Stimulated activated naive CD4-positive, alpha-beta T cell treated with Interleukin-2 at 50 U/mL for 16 hours (primary cell): ENCODE measurements at places on chromosomes 7 and 10.

- DNase-seq, result peak; percentile 35
Measured at GRCh38 chr10:22246680-22247391, 29.0 kb upstream of the EBLN1 start.

DNA sequence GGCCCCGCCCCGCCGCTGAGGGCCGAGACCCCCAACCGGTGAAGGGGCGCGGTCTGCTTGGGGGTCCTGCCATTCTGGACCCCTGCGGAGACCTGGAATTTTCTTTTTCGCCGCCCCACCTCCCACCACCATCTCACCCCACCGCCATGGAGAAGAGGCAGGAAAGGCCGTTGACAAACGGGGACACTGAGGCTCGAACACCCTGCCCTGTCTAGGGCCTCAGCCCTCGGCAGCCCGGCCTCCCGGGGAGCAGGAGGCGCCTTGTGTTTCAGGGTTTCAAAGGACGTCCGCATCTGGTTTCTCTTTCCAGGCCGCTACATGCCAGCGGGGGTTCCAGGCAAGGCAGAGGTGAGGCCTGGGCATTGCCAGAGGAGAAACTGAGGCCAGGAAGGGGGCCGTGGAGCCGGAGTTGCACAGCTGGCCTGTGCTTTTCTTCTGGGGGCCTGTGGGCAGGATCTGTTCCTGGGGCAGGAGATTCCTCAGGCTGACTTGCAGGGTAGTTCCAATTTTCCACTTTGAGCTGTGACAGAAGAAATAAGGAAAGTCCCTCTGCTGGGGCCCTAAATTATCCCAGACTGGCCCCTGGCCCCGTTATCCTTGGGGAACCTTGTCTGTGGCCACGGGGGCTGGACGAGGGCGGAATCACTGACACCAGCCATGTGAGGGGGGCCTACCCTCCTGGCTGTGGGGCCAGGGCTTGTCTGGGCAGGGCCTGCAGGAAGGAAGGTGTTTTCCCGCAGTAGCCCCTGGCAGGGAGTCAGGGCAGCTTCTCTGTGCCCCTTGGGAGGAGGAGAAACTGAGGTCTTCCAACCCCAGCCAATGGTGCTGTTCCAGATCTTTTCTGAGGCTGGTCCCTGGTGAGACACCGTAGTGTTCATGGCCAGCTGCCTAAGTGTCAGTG is 900 bp upstream of the MICALL2 start:
- no peak for DNase-seq

DNA sequence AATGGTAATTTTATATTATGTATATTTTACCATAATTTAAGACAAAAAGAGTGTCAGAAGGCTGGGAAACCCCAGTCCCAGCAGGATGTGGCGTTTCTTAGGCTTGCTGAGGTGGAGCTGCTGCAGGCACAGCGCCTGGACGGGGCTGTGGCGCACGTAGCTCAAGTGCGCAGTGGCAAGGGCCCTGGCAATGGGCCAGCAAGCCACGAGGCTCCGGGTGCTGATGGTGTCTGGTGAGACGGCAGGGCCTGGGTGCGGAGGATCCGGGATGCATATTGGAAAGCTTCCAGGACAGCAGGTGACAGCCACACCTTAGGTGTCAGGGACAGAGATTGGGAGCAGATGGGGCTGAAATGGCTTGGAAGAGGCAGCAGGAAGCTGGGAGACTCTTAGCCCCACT is 37.2 kb downstream of the CLEC2L start:
- no peak for DNase-seq

DNA sequence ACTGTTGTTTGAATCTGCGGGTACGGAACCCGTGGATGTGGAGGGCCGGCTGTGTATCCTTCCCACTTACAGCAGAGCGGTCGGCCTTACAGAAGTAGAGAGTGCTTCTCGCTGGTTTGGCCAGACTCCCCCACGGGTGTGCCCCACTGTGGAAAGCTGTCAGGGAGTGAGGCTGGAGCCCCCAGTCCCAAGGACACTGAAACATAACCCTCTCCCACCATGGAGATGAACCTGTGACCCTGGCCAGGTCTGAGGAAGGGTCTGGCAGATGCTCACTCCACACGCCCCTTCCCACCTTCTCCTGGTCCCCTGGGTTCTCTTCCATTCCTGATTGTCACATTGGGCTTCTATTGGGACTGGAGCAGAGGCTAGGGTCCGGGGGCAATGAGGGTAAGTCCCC is 39.6 kb downstream of the TSPAN15 start:
- no peak for DNase-seq

- DNase-seq, result no peak
Measured at GRCh38 chr7:4683043-4683883, 1.2 kb downstream of the FOXK1 start.

DNA sequence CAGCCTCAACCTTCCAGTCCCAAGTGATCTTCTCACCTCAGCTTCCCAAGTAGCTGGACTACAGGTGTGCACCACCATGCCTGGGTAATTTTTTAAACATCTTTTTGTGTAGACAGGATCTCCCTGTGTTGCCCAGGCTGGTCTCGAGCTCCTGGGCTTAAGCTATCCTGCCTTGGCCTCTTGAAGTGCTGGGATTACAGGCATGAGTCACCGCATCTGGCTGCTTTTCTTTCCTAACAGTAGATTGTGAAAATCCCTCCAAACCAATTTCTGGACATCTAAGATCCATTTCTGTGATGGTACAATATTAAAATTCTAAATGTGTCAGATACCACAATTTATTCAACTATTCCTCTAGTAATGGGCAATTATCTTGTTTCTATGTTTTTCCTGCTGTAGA is 38.7 kb downstream of the RAB18 start:
- DNase-seq, result no peak

DNA sequence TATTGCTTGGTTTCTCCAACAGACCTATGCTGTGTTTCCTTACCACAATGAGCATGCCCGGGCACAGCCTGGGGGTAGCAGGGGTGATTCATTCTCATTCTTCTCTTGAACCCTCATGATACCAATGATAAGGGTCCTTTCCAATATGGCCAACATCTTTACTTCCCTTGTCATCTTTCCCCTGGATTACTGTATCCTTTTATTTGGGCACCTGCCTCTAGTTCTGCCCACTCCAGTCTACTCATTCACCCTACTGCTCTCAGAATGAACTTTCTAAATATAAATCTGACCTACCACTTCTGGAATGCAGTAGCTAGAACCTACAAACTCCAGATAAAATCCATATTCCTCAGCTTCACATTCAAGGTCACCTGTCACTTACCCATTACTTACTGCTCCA is 26.4 kb upstream of the ITPRID1 start:
- DNase-seq, result no peak

DNA sequence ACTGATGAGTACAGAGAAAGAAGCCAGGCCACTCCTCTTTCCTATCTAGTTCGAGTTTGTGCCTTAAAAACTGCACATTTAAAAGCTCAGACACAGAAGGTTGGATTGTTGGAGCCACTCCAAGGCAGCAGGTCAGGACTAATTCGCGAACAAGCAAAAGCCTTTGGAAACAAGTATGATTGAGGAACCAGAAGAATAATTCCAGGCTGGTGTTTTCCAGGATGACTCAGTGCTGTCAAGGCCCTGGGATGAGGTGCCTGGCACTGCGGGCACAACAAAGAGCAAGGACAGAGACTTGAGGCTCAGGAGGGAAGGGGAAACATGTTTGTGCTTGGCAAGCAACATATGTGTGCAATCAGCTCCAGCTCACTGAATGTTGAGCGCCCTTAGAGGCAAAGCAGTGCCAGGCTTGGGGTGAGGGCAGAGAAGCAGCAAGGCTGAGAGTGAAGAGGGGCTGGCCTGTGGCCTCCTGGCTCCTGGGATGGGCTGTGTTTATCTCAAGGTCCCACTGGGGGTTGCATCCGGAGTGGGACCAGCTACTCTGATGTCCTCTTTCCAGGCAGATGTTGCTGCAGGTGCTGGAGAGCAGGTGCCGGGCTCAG is 44.1 kb downstream of the VSTM4 start:
- DNase-seq, result no peak

DNA sequence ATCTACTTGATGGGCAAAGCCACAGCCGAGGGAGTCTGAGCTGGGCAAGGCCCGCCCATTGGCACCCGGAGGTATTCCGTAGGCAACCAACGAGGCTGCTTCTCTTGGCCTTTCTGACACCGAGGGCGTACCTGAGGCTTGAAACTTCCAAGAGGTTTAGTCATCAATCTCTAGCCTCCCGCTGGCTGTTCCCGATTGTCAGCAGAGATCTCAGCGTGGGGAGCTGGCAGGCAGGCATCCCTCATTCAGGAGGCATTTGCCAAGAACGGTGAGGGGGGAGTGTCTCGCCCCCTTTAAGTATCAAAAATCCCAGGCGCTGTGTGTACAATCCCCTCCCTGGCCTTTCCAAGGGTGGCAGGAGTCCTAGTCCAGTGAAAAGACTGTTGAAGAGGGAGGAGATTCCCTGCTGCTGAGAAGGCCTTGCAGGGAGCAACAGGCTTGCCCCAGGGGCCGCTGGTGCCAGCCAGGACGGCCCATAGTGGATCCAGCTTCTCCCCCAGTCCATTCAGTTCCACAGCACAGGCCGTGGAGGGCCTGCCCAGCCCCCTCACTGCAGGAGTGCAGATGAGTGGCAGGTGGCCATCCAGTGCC is 39.7 kb downstream of the OAT start:
- DNase-seq, result no peak

- DNase-seq, result no peak
Measured at GRCh38 chr7:2239242-2239641, 2.8 kb downstream of the MRM2 start.

- DNase-seq, result no peak
Measured at GRCh38 chr7:84108119-84108518, 86.5 kb downstream of the SEMA3A start.

DNA sequence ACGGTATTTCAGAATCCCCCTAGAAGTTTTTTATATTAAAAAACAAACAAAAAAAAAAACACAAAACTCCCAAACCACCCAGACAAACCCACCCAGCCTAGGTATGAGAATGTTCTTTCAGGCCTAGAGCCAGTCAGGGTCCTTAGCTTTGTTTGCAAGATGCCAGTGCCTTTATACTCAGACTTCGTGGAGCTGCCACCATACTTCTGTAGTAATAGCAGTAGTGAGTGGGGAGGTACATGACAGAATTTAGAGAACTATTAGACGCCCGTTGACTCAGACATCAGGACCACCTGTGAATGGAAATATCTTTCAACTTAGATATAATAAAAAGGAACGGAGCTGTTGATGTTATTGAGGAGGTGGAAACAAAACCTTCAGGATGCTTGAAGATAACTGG is 138.2 kb upstream of the MKLN1 start:
- DNase-seq, result peak; percentile 11
